ENCODE measurements at places on chromosomes 2 and 18.

GRCh38 chr2:1794821-1795220, 50.5 kb upstream of the PXDN start:
- no peak for DNase-seq

DNA sequence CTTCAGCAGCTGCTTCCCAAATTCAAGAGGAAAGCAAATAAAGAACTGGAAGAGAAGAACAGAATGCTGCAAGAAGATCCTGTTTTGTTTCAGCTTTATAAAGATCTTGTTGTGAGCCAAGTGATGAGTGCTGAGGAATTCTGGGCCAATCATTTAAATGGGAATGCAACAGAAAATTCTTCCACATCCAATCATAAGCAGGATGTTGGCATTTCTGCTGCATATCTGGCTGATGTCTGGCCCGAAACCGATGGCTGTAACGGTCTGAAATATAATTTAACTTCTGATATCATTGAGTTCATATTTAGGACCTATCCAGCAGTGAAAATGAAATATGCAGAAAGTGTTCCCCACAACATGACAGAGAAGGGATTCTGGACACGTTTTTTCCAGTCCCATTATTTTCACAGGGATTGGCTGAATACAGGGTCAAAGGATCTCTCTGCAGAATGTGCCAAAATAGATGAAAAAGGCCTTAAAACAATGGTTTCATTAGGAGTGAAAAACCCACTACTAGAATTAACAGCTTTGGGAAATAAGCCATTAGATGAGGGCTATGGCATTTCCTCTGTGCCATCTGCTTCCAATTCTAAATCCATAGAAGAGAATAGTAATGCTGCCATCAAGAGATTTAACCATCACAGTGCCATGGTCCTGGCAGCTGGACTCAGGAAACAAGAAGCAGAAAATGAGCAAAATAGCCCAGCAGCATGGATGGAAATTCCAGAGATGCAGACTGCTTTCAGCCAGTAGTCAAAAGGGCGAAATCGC, 175.6 kb downstream of the MC4R start:
- no peak for DNase-seq

DNA sequence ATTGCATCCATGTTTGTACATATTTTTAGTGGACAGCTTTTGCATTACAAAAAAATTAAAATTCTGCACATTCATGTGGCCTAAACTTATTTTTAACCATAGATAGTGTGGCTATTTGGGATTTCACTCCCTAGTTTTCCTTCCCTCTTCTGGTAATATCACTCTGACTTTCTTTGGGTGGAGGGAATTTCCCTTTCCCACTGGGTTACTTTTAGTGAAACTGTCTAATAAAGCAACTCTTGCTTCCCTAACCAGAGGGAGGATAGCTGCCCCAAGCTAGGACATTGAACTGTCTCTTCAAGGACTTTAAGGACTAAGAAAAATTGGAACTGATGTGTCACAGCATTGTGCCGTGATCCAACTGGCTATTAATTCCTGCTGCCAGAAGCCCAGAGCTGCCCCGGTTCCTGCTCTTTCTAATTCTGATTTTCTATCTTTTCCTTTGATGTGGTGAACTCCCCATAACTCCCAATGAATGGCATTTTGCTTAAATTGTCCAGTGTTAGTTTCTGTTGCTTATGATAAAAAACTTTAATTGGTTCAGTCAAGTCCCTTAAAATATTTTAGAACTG, 20.0 kb upstream of the EFR3B start:
- no peak for DNase-seq

- DNase-seq: no peak
These were observed 17.7 kb downstream of the SERPINB12 start for GRCh38 chr18:63559567-63560491.

GRCh38 chr2:237472187-237472712, 14.8 kb upstream of the MLPH start:
- DNase-seq: no peak

DNA sequence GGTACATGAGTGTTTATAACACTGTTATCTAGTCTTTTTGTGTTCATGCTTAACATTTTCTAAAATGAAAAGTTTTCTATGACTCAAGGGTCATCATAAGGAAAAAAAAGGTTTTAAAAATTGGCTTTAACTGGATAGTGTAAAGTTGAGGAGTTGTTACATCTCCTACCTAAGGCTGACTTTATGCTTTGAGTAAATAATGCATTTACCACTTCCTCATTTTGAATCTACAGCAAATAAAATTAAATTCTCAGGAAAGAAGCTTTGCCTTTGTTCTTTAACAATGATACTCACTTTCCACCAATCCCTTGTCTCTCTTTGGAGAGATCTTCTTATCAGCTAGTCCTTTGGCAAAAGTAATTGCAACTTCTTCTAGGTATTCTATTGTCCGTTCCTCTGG, 29.7 kb downstream of the HADHA start:
- no peak for DNase-seq

- no peak for DNase-seq
These were observed 462.1 kb upstream of the ID2 start for GRCh38 chr2:8219631-8220355.

DNA sequence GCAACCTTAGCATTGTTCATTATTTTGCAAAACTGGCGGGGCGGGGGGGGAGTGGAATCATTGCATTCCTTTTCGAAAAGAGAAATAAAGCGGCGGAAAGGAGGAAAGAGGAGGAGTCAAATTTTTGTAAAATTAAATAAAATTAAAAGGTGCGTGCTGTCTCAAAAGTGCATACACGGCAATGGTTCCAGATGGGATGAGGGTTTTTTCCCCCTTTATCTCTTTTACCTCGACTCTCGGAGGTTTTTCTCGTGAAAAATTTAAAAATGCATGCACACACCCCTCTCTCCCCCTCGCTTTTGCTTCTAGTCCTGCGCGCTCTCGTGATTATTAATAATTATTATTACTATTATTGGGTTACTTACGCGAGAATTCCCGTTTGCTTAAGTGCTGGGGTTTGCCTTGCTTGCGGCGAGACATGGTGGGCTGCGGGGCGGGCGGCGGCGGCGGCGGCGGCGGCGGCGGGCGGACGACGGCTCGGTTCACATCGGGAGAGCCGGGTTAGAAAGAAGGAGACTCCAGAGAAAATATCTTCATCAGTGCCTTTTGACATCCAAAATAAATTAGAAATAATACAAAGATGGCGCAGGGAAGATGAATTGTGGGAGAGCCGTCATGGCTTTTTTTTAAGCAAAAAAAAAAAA, 481 bp downstream of the BCL11A start:
- DNase-seq: no peak

DNA sequence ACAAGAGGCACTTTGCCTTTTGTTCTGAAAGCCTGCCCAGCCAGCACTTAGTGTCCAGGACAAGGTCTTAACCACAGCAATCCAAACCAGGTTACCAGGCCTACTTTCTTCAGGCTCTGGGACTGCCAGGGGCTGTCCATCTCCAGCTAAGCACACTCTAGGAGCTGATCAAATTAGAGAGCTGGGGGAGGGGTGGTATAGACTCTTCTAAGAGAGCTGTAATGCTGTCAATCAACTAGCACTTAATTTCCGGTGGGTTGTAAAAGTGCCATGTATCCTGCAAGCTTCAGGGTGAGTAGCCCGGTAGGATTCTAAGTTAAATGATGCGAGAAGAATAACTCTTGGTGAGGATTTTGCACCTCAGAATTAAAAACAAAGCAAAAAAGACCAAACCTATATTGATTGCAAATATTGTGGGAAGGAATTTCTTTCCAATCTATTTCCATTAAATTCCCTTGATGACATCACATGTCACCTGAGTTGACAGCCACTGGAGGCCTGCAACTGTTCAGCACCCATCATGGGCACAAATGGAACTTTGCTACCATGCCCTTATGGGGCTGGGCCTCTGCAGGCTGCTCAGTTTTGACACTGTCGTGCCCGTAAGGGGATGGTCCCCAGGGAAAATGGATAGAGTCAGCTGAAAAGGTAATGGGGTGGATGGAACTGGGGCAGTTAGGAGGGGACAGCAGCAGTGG, 8.7 kb upstream of the COX7A2L start:
- peak; percentile 12 for DNase-seq

- no peak for DNase-seq
These were observed 47.7 kb upstream of the PLB1 start for GRCh38 chr2:28447943-28448792.

DNA sequence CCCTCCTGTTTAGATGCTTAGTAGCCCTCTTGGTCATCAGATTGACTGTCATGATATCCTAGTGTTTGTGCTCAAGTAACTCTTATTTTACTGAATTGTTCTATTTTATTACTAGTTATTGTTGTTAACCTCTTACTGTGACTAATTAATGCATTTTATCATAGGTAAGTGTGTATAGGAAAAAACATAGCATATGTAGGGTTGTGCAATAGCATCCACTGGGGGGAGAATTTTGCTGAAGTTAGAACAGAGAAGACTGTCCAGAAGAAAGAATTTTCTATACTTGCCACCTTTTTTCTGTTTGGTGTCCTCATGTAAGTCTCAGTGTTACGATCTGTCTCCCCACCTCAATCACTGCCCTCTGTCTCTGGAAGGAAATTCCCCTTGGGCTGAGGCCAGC, 177.4 kb downstream of the RPIA start:
- no peak for DNase-seq

- no peak for DNase-seq
These were observed 101.1 kb downstream of the TWIST2 start for GRCh38 chr2:238948765-238949641.

DNA sequence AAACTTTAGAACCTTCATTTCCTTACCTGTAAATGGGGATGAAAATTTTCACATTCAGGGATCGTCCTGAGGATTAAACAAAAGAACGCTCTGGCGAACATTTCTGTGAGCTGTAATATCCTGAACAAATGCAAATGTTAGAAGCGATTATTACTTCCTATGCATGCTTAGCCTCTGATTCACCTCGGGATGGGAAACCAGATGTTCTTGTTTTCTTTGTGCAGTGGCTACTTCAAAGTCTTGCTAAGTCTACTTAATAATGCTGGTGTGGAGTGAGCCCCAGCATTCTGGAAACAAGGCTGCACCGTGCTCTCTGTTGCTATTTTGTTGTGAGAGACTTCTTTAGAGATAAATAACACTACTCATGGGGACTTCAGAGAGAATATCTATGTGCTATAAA, 119.1 kb upstream of the PELI1 start:
- no peak for DNase-seq

DNA sequence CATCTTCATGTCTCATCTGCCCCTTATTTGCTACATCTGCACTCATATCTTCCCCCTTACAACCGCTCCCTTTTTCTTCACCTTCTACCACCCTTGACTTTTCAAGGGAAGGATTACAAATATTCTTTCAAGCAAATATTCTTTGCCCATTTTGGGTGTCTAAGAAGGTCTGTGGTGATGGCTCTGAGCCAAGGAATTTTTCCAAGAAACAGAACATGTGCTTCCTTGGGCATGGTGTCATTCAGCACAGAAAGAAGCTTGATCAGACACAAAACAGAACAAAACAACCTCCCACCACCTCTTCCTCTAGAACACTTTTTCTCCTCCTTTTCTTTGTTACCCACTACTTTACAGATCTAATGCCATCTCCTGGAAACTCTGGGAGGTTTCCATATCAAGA, 313.7 kb downstream of the SATB2 start:
- DNase-seq: no peak

GRCh38 chr2:24579053-24579803, 88.2 kb downstream of the NCOA1 start:
- peak; percentile 45 for DNase-seq

DNA sequence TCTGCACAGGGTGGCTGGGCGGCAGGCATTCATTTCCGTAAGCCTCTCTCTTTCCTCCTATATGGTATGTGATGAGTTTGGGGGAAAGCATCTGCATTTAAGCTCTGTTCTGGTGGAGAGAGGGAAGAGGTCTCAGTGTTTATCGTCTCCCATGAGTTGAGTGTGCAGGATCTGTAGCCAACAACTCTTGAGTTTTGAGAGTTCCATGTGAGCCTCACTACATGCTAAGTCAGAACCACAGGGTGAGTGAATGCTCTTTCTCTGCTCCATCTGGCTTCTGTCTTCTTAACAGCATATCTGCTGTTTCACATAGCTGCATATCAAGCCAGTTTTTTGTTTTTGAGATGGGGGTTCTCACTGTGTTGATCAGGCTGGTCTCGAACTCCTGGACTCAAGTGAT, 22.7 kb downstream of the RAB31 start:
- no peak for DNase-seq

GRCh38 chr2:223088866-223089265, 36.9 kb downstream of the KCNE4 start:
- DNase-seq: peak; percentile 28

- no peak for DNase-seq
These were observed 22.0 kb downstream of the FAM178B start for GRCh38 chr2:96964221-96964905.

- no peak for DNase-seq
These were observed 102.9 kb upstream of the SCN1A start for GRCh38 chr2:166230724-166231070.

- DNase-seq: no peak
These were observed 1855.4 kb upstream of the PIK3C3 start for GRCh38 chr18:40099641-40100040.

- no peak for DNase-seq
These were observed 11.0 kb upstream of the RNF144A start for GRCh38 chr2:6906165-6906741.

- no peak for DNase-seq
These were observed 145.2 kb upstream of the COPS8 start for GRCh38 chr2:236940497-236940896.

DNA sequence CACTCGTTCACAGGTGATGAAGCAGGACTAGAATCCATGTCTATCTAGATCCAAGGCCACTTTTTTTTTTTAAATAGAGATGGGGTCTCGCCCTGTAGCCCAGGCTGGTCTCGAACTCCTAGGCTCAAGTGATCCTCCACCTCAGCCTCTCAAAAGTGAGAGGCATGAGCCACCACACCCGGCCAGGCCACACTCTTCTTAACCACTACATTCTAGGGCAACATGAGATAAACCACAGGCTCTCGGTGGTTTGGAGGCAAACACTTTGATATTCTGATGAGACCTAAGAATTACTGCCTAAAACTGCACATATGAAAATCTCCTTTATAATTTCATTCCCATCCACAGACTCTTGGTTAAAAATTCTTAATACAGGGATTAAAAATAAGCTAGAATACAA, 51.8 kb downstream of the USP34 start:
- no peak for DNase-seq
